ENCODE measurements at places on chromosomes 4 and X.

GRCh38 chrX:106955004-106955772, 35.0 kb downstream of the CLDN2 start:
- DNase-seq, result no peak

GRCh38 chrX:155108427-155108826, 37.1 kb downstream of the BRCC3 start:
- DNase-seq, result no peak

- DNase-seq, result peak; percentile 16
Observed at GRCh38 chrX:130171446-130172126, at the start of gene RAB33A. RAB33A (plus strand) TSS chrX:130171962; CDS start chrX:130172063, 101 bp downstream.

- DNase-seq, result no peak
Observed at GRCh38 chr4:176209535-176209934, 14.2 kb upstream of the SPATA4 start.

- DNase-seq, result peak; percentile 11
Observed at GRCh38 chr4:107931775-107932321, 499 bp downstream of the CYP2U1 start.

DNA sequence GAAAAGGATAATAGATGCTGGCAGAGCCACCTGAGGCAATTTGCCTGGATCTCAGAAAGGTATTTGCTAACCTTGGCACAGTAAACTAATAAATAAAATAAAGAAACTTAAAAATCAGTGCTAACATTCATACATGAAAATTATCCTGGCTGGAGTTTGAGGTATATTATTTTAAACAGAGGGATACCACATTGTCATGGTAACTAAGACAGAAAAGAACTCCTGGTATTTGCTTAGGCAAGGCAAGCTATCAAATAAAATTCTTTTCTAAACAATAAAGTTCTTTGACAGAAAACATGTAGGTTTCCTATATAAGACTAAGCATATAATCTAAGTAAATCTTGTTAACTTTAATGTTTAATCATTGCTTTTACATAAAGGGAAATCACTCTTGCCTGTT, 218.8 kb downstream of the MAGEB17 start:
- no peak for DNase-seq

DNA sequence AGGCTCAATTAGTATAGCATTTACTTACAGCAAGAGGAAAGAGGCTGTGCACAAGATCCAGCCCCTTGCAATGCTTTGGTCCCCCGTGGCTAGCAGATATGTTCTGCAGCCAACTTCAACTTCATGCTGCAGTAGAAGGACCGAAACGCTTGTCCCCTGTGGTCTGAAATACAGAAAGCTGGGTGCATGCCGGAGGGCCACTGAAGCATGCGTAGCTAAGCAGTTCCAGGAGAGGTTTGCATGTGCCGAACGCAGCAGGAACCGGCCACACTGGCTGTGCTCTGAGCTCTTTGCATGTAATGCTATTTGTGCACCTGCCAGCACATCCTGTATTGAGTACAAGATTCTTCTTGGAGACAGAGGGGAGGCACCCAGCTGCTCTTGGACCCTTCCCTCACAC, 35.8 kb upstream of the SHISA3 start:
- DNase-seq, result no peak

GRCh38 chr4:77126809-77127208, 30.2 kb upstream of the CCNG2 start:
- no peak for DNase-seq

DNA sequence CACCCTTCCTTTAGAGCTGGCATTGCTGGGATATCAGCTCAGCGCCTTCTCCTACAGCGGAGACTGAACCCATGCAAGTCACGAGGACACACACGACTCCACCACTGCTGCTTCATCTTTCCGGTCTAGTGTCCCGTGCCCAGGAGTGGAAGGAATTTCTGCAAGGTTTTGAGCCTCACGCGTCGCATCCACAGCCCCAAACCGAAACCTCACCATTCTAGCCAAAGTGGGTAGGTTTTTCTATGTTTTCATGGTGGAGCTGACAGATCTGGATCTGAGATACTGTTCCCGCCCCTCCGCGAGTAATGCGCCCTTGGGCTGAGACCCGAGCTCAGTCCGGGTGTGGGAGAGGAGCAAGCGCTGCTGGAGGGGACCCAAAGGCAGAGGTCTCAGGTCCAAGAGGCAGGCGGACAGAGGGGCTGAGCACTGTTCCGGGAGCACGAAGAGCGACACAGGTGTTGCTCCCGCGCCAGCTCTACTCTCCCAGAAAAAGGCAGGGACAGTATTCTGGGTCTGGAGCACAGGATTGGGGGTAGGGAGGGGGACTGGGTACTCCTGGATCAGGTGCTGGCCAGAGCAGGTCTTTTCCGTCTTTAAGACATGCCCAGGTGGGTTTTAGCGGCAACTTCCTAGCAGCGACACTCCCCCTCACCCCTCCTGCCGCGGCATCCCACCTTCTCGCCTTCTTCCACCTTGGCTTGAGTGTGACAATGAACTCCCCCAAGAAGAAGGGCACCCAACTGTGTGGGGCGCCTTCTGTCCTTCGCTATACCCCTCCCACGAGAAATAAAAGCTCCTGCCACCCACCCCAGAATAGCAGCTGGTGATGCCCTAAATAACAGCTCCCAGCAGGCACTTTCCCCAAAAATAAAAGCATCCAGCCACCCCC, 1.8 kb downstream of the EPHA5 start:
- DNase-seq, result no peak

DNA sequence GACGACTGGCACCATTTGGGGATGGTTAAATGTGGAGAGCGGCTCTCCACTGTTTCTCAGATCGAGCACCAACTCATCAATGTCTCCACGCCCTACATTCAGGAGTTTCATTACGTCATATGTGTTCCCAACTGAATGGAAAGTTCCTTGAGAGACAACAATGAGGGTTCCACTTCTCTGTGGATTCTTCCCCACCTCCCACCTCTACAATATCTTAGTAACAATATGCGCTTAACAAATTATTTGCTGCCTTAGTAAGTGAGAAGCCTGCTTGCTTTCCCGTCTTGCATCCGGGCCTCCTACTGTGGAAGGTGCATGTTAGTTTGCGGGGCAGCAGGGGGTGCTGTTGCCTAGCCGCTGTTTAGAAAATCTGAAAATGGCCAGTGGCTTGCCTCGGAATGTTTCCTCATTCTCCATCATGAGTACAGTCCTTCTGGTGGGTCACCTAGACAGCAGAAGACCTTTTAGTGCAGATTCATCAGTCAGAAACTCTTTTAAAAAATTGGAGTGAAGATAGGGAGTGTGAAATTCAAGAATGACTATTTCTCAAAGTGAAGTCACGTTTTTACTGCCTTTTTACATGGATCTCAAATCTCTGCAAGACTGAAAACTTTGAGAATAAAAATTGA, 55.7 kb downstream of the PHOX2B start:
- DNase-seq, result peak; percentile 2

GRCh38 chr4:74628852-74629620, 165.3 kb downstream of the BTC start:
- DNase-seq, result no peak

DNA sequence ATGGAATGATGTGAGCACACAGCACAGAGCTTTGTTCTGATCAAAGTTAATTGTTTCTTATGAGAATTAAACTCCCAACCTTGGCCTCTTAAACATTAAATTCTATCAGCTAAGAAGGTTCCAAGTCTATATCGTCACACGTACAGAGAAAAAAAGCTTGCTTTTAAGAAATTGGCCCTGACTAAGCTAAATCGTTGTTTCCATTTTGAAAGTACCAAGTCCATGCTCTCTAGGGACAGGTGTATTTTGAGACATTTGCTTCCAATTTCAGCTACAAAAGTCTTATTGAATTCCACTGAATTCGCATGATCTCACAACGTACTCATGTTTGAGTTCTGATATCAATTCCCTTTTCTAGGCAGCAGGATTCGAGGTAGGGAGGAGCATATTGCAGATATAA, 157.4 kb downstream of the SHROOM3 start:
- DNase-seq, result no peak

GRCh38 chrX:23786268-23786815, 3.4 kb downstream of the SAT1 start:
- no peak for DNase-seq

Measured in stimulated activated CD8-positive, alpha-beta memory T cell treated with anti-CD3 and anti-CD28 coated beads, Interleukin-15, amount 100 ng/mL, for 48 hours (primary cell).